ENCODE measurements at places on chromosomes 12 and 14.

GRCh38 chr12:106342397-106343213 lies 14.9 kb upstream of the POLR3B start:
- DNase-seq: peak; percentile 77

DNA sequence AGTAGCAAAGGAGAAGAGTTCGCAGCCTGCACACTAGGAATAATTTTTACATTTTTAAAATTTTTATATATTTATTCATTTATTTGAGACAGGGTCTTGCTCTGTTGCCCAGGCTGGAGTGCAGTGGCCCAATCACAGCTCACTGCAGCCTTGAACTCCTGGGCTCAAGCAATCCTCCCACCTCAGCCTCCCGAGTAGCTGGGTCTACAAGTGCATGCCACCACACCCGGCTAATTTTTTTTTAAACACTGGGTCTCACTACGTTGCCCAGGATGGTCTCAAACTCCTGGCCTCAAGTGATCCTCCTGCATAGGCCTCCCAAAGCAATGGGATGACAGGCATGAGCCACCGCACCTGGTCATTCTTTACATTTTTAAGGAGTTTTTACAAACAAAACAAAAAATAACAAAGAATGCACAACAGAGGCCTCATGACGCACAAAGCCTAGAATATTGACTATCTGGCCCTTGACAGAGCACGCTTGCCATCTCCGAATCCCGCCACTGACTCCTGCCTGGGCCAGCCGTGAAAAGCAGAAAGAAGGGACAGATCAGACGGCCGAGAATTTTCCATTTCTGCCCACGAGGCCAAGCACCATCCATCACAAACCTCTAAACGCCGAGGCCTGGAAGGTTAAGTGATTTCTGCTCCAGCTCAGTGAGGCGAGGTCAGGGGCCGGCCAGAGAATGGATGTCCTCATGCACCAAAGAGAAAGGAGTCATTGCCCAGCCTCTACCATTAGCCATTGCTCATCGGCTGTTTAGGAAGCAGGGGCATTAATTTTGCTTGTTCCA lies 120.0 kb downstream of the SCARB1 start:
- no peak for DNase-seq

DNA sequence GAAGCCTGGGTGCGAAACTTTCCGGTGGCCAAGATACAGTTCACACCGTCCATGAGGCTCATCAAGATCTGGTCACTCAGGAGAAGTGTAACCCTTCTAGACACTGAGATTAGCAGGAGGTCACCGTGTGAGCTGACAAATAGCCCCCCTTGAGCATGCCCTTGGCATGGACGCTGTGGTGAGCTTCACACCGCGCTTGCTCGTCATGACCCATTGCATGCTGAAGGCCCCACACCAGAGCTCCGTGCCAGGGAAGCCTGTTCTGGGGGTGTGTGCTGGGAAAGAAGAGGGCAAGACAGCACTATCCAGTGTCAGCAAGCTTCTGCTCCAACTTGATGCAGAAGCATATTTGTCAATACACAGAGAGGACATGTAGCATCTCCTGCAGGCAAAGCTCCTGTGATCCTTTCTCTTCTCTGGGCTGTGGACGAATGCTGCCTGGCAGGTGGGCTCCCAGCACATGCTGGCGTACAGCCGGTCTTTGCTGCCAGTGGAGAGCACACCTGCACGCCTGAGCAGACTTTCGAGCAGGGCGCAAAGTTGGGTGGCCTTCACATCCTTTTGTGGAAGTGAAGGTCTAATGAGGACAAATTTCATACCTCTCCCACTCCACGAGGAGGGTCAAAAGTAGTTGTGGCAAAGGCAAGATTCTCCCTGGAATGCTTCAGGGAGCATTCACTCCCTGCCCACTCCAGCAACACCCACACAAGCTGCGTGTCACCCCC lies 126.9 kb upstream of the FKBP4 start:
- DNase-seq: no peak

GRCh38 chr12:30010071-30011052 lies 226.6 kb upstream of the TMTC1 start:
- no peak for DNase-seq

DNA sequence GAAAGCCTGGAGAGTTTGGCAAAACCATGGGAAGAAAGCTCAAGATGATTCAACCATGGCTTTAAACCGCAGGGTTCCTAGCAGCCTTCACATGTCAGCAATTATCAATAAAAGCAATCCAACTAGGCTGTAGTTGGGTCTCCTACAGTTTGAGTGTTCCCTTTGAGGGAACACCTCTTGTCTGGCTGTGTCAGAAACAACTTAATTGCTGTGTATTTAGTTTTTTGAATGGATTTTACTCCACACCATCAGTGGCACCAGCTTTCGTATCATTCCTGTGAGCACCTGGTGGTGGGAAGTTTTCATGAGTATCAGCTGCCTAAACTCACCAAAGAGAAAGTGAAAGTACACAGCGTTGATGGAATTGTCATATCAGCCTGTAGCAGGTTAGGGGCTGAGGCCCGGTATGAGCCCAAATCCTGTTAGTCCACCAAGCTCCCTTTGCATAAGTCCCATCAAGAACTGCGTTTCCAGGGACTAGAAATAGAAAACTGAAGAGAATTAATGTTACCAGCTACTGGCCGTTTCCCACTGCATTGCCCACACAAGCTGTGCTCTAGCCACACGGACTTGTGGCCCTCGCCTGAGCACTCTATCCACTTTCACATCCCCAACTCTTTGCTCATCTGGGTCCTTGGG lies 10.9 kb upstream of the IL26 start:
- DNase-seq: no peak
